GM23248 (cell line): ENCODE measurements at places on chromosomes 12 and 14. TPM values are rescaled to one million over a fixed set of nuclear protein-coding genes. Genes with fewer than 3 reads are reported as not detected.
A peak's percentile ranks its signal among the peaks of the same experiment; 100 is the strongest.

GRCh38 chr12:110266381-110266960 lies 14.6 kb upstream of the ATP2A2 start:
- peaks cover 47% of the 10 kb centered on the region for H3K4me1 ChIP-seq
- no peaks in the 10 kb centered on the region for H3K27me3 ChIP-seq
- no peak for DNase-seq
- peak overlapping the region; percentile 80 for H3K27ac ChIP-seq
- no peaks in the 10 kb centered on the region for H3K36me3 ChIP-seq

DNA sequence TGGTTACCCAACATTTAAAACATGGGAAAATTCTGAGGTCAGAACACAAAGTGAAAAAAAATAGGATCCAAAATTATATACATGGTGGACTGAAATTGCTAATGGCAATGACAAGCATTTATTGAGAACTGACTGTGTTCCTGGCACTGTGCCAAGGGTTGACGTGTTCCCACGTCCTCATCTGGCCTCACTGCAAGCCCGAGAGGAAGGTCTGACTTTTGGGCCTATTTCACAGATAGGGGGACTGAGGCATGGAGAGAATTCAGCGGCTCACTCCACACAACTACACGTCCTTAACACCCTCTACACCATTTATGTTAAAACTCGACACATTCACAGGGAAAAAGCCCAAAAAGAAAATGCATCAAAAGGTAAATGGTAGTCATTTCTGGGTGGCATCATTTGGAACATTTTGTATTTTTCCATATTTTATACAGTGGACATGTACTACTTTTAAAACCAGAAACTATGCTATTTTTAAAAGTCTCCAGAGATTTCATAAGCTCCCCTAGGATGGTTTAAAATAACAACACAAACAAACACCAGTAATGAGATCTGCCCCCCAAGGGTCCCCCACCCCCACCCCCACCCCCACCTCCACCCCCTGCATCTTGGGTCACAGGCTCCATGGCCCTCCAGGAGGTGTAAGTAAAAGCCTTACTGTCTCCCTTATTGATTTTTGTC lies 27.7 kb downstream of the CLMN start:
- DNase-seq: peak; percentile 55
- no peak overlapping the region for H3K27ac ChIP-seq
- 0 out of 2 replicates have a peak, but pooled peaks cover 6% of the 10 kb centered on the region for H3K27me3 ChIP-seq
- H3K4me1 ChIP-seq: no peaks in the 10 kb centered on the region
- H3K4me3 ChIP-seq: no peak overlapping the region
- no peaks in the 10 kb centered on the region for H3K36me3 ChIP-seq

- H3K4me1 ChIP-seq: no peaks in the 10 kb centered on the region
- H3K27me3 ChIP-seq: no peaks in the 10 kb centered on the region
- H3K27ac ChIP-seq: no peak overlapping the region
- peaks cover 18% of the 10 kb centered on the region; the same call in 1 of the 2 replicates for H3K36me3 ChIP-seq
- DNase-seq: no peak
These were observed 41.9 kb downstream of the DCP1B start for GRCh38 chr12:1962051-1963020.

GRCh38 chr14:54549862-54550261 lies 17.1 kb upstream of the SAMD4A start:
- no peaks in the 10 kb centered on the region for H3K36me3 ChIP-seq
- no peak overlapping the region for H3K27ac ChIP-seq
- H3K27me3 ChIP-seq: no peaks in the 10 kb centered on the region
- DNase-seq: peak; percentile 29
- no peak overlapping the region for H3K4me3 ChIP-seq

GRCh38 chr12:63982604-63983295 lies 138.2 kb downstream of the SRGAP1 start:
- H3K27me3 ChIP-seq: no peaks in the 10 kb centered on the region
- H3K36me3 ChIP-seq: peaks cover 12% of the 10 kb centered on the region; the same call in 1 of the 2 replicates
- peak; percentile 40 for DNase-seq

DNA sequence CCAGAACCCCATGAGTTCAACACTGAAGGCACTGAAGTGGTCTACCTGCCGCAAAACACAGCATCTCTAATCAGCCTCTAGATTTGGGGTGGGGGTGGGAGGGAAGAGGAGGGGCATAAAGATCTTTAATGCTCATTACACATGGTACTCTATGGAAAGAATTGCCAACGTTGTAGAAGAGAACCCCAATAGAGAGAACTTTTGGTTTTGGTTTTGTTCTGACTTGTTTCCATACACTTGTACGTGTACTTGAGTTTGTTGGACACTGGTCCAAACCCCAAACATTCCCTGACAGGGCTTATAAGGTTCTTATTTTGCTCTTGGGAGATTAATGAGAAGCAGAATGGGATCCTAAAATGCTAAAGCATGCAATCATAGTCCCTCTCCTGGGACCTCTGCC lies 31.0 kb downstream of the GNPTAB start:
- H3K36me3 ChIP-seq: no peaks in the 10 kb centered on the region
- no peak for DNase-seq
- H3K4me1 ChIP-seq: no peaks in the 10 kb centered on the region
- H3K27me3 ChIP-seq: no peaks in the 10 kb centered on the region
- H3K27ac ChIP-seq: no peak overlapping the region

DNA sequence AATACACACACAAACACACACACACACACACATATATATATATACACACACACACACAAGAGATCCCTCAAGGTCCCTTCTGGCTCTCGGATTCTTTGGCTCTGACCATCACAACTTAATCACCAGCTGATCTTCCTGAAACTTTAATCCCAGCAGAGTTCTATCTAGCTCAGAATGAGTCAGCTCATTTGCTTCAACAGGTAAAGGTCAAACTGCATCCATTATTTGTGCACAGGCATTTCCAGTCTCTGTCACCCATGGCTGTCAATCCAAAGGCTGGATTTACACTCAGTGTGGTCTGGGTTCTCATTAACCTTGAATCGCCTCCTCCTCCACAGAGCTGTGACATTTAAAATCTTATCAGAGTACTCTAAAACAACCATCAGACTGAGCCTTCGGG lies 113.3 kb upstream of the TMPO start:
- no peak overlapping the region for H3K4me3 ChIP-seq
- H3K36me3 ChIP-seq: no peaks in the 10 kb centered on the region
- H3K27ac ChIP-seq: no peak overlapping the region
- no peak for DNase-seq
- peaks cover 13% of the 10 kb centered on the region for H3K4me1 ChIP-seq

- H3K36me3 ChIP-seq: peaks cover 56% of the 10 kb centered on the region
- DNase-seq: no peak
- H3K27me3 ChIP-seq: no peaks in the 10 kb centered on the region
- peaks cover 17% of the 10 kb centered on the region for H3K4me1 ChIP-seq
- no peak overlapping the region for H3K4me3 ChIP-seq
These were observed 73.4 kb downstream of the CLIP1 start for GRCh38 chr12:122349078-122349477.

Gene TNFAIP2
- total RNA-seq: 45.0 and 51.8 TPM in 2 replicates

- no peaks in the 10 kb centered on the region for H3K27me3 ChIP-seq
- DNase-seq: no peak
- no peaks in the 10 kb centered on the region for H3K4me1 ChIP-seq
- H3K27ac ChIP-seq: no peak overlapping the region
- H3K36me3 ChIP-seq: no peaks in the 10 kb centered on the region
These were observed 52.7 kb upstream of the SYNE2 start for GRCh38 chr14:63800083-63800482.

Gene PLCZ1
- total RNA-seq: not detected in 2 replicates

- H3K27ac ChIP-seq: no peak overlapping the region
- H3K27me3 ChIP-seq: no peaks in the 10 kb centered on the region; the same call in 1 of the 2 replicates
These were observed 731.9 kb downstream of the NRXN3 start for GRCh38 chr14:78902010-78902623.

Gene ACACB
- total RNA-seq: 1.0 and 4.1 TPM in 2 replicates

Gene C3AR1
- total RNA-seq: not detected in 2 replicates

GRCh38 chr12:109744986-109745942 lies 31.6 kb downstream of the FAM222A start:
- no peaks in the 10 kb centered on the region for H3K4me1 ChIP-seq
- no peaks in the 10 kb centered on the region for H3K36me3 ChIP-seq
- peaks cover 9% of the 10 kb centered on the region; the same call in 1 of the 2 replicates for H3K27me3 ChIP-seq

Gene GLRX5
- total RNA-seq: 38.6 and 46.0 TPM in 2 replicates

- no peaks in the 10 kb centered on the region for H3K27me3 ChIP-seq
- no peaks in the 10 kb centered on the region for H3K4me1 ChIP-seq
- H3K4me3 ChIP-seq: no peak overlapping the region
- DNase-seq: no peak
- no peaks in the 10 kb centered on the region for H3K36me3 ChIP-seq
These were observed 11.6 kb downstream of the HVCN1 start for GRCh38 chr12:110677206-110677911.

Gene LRP1-AS
- not detected in 2 replicates for total RNA-seq

GRCh38 chr12:122486805-122487426 lies 13.8 kb downstream of the ZCCHC8 start:
- H3K4me3 ChIP-seq: no peak overlapping the region
- H3K36me3 ChIP-seq: peaks cover 71% of the 10 kb centered on the region
- no peaks in the 10 kb centered on the region for H3K4me1 ChIP-seq
- no peaks in the 10 kb centered on the region for H3K27me3 ChIP-seq
- no peak for DNase-seq
- no peak overlapping the region for H3K27ac ChIP-seq

DNA sequence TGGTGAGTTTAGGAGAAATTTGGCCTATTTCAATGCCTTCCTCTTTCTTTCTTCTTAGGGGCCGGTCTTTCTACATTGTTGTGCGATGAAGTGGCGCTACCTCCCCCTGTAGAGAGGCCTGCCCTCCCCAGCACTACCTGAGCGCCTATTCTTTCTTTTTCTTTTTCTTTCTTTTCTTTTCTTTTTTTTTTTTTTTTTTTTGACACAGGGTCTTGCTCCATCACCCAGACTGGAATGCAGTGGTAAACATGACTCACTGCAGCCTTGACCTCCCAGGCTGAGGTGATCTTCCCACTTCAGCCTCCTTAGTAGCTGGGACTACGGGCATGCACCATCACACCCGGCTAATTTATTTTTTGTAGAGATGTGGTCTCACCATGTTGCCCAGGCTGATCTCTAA lies 136.1 kb upstream of the MAX start:
- peak; percentile 84 for DNase-seq
- H3K27me3 ChIP-seq: no peaks in the 10 kb centered on the region
- H3K36me3 ChIP-seq: no peaks in the 10 kb centered on the region
- H3K27ac ChIP-seq: peak overlapping the region; percentile 80
- no peak overlapping the region for H3K4me3 ChIP-seq

Gene REM2
- total RNA-seq: 0.22 TPM in 1 of 2 replicates, not detected in the other

DNA sequence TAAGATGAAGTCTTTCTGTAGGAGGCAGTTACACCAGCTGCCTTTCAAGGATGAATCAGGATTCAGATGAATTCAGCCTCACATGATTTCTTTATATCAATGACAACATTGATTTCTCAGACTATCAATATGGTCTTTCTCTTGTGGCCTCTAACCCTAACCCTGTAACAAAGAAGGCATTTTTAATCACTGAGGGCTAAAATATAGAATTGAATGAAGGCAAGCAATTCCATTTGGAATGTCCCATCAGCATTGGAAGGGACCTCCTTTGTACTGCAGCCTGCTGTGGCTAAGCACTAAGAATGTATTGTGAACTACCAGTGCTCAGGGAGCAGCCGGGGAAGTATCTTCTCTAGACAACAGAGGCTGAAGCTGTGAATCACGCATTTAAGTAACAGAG lies 90.6 kb upstream of the FRMD6 start:
- H3K27me3 ChIP-seq: no peaks in the 10 kb centered on the region
- no peak overlapping the region for H3K27ac ChIP-seq
- H3K4me1 ChIP-seq: peaks cover 27% of the 10 kb centered on the region; the same call in 1 of the 2 replicates
- H3K36me3 ChIP-seq: no peaks in the 10 kb centered on the region
- no peak for DNase-seq

DNA sequence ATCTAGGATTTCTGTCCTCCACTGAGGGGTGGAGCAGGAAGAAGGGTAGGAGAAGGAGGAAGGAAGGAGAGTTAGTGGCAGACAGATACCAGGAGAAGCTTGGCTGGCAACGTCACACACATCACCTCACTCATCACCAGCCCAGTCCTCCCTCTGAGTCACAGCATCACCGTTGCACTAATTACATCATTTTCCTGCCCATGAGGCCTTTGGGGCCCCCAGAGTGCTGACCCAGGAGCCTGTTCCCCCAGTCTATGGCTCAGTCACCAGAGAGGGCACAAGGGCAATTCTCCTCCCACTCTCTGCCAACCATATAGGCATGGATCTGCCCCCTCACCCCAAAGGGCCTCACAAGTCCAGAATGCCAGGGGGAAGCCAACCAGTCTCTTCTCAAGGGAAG lies 4.6 kb downstream of the RND1 start:
- no peaks in the 10 kb centered on the region for H3K4me1 ChIP-seq
- peak; percentile 33 for DNase-seq
- H3K4me3 ChIP-seq: no peak overlapping the region
- no peak overlapping the region for H3K27ac ChIP-seq
- peaks cover 30% of the 10 kb centered on the region for H3K27me3 ChIP-seq

Gene LHX5
- total RNA-seq: not detected in 2 replicates

Gene ARHGAP9
- 0.11 TPM in 1 of 2 replicates, not detected in the other for total RNA-seq

Gene PLEK2
- 10.8 and 12.4 TPM in 2 replicates for total RNA-seq

- H3K27me3 ChIP-seq: no peaks in the 10 kb centered on the region
- H3K4me3 ChIP-seq: no peak overlapping the region
- H3K27ac ChIP-seq: no peak overlapping the region
- H3K36me3 ChIP-seq: no peaks in the 10 kb centered on the region; the same call in 1 of the 2 replicates
- H3K4me1 ChIP-seq: no peaks in the 10 kb centered on the region
- DNase-seq: no peak
These were observed 13.5 kb downstream of the COQ5 start for GRCh38 chr12:120515496-120515895.

Gene TOMM20L
- total RNA-seq: not detected in 2 replicates

Gene KLRC1
- total RNA-seq: not detected in 2 replicates

Gene CELA1
- total RNA-seq: not detected in 2 replicates

Gene INHBE
- total RNA-seq: 0.65 and 0.76 TPM in 2 replicates

DNA sequence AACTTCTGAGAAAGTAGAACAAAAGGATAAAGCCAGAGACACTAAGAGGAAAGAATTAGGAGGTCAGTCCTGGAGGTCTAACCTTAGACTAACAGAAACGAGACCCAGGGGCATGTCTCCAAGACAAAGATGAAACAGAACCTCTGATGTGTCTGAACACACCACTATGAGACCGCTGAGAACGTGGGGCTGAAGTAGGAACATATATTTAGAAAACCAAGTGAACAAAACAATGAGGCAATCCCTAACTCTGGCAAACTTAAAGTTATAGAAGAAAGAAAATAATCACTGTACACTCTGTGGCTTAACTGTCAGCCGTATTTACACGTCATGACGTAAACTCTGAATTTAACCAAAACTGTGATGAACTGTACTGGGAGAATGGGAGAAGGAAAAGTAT lies 17.9 kb downstream of the KCTD10 start:
- H3K36me3 ChIP-seq: peaks cover 45% of the 10 kb centered on the region
- no peaks in the 10 kb centered on the region for H3K27me3 ChIP-seq
- peak; percentile 49 for DNase-seq
- peak overlapping the region; percentile 20 for H3K4me3 ChIP-seq

Gene PTPRO
- 0.13 and 0.22 TPM in 2 replicates for total RNA-seq

GRCh38 chr12:106601496-106601895 lies 18.7 kb downstream of the RFX4 start:
- H3K27me3 ChIP-seq: no peaks in the 10 kb centered on the region; the same call in 1 of the 2 replicates
- H3K36me3 ChIP-seq: no peaks in the 10 kb centered on the region
- DNase-seq: no peak
- no peak overlapping the region for H3K4me3 ChIP-seq

Gene ATP23
- 8.0 and 14.8 TPM in 2 replicates for total RNA-seq

Gene C14orf180
- total RNA-seq: not detected in 2 replicates

- H3K36me3 ChIP-seq: 0 out of 2 replicates have a peak, but pooled peaks cover 5% of the 10 kb centered on the region
- no peak overlapping the region for H3K4me3 ChIP-seq
- no peak for DNase-seq
- no peaks in the 10 kb centered on the region for H3K27me3 ChIP-seq
- H3K4me1 ChIP-seq: peaks cover 30% of the 10 kb centered on the region
- H3K27ac ChIP-seq: no peak overlapping the region
These were observed 93.8 kb downstream of the SLC38A6 start for GRCh38 chr14:61074852-61075251.

- no peaks in the 10 kb centered on the region for H3K27me3 ChIP-seq
- peaks cover 15% of the 10 kb centered on the region for H3K4me1 ChIP-seq
- no peaks in the 10 kb centered on the region for H3K36me3 ChIP-seq
These were observed 45.6 kb downstream of the MAGOHB start for GRCh38 chr12:10567813-10568212.
